NCI-H1436 treated with DMSO at 0.1 percent for 48 hours (cell line): ENCODE measurements at places on chromosomes 16 and 17.

DNA sequence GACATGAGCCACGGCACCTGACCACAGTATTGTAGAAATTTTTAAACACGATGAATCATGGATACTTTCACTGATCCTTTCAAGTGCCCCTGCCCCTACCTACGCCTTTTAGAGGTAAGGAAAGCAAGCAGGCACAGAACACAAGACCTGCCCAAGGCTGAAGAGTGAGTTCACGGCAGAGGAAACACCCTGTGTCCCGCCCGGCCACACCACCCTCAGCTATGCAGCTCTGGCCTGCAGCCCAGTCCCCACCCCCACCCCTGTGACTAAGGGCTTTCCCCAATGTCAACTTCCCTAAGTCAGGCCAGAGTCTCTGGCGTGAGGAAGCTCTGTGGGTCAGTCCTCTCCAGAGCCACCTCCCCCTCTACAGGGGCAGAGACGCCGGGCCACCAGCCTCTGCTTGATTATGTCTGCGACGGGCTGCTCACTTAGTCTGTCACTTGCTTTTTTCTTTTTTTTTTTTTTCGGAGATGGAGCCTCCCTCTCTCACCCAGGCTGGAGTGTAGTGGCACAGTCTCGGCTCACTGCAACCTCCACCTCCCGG is 8.4 kb downstream of the SLC16A5 start:
- no peak for DNase-seq

DNA sequence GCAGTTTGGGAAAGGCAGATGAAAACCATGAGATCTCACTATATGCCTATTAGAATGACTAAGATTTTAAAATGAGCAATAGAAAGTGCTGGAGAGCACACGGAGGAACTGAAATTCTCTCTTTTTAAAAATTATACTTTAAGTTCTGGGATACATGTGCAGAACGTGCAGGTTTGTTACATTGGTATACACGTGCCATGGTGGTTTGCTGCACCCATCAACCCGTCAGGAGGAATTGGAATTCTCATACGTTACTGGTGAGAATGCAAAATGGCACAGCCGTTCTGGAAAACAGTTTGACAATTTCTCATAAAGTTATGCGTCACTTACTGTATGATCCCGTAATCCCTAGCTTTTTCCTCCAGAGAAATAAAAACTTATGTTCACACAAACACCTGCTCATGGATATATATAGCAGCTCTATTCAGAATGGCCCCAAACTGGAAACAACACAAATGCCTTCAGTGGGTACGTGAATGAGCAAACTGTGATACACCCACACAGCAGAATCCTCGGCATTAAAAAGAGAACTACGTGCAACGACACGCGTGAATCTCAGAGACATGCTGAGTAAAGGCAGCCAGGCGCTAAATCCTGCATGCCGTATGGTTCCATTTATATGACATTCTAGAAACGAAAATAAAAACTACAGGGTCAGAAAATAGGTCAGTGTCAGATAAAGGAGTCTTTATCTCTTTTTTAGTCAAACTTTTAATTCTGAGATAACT is 11.8 kb downstream of the PIK3R6 start:
- no peak for DNase-seq

- DNase-seq: no peak
Observed at GRCh38 chr17:57559634-57560318, 185.3 kb downstream of the CCDC182 start.

- DNase-seq: peak; percentile 60
Observed at GRCh38 chr17:39617446-39618245, 9.1 kb upstream of the PPP1R1B start.

DNA sequence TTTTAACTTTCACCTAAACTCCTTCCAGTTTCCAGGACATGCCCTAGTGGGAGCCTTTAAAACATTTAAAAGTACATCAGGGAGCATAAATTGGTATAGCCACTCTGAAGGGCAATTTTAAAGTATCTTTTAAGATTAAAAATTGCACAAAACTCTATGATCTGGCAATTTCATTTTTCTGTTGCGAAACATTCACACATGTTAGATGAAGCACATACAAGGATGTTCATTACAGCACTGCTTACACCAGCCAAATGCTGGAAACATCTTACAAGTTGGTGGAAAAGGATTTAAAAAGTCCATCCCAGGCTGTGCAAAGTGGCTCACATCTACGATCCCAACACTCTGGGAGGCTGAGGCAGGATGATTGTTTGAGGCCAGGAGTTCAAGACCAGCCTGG is 26.4 kb upstream of the LONP2 start:
- DNase-seq: no peak

DNA sequence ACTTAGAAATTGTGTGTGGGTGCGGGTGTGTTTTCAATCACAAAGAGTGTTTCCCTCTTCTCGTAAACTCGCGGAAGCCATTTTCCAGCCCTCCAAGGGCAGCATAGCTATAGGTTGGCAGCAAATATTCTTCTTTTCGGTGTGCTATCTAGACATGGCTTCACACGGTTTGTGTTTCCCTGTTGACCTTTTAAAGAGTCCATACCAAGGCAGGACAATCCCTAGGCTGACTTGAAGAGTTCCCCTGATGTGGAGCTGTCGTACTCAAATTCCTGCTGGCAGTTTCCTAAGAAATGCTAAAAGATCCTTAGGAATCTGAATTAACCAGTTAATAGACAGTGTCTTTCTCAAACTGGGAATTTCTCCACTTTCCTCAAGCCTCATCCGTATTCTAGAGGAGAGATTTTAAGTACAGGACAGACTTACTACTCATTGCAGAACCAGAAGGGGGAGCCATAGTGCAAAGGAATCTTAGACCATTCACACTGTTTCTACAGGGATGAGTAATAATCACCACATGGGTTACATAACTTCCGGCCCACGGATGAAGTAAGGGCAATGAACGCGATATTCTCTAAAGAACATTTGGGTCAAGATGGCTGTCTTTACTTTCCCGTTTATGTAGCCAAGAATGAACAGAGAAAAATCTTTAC is 288.6 kb upstream of the ELAC2 start:
- no peak for DNase-seq
